ENCODE measurements at places on chromosomes 13 and 19.

- DNase-seq, result no peak
Observed at GRCh38 chr19:2540646-2541454, 64.9 kb downstream of the GADD45B start.

DNA sequence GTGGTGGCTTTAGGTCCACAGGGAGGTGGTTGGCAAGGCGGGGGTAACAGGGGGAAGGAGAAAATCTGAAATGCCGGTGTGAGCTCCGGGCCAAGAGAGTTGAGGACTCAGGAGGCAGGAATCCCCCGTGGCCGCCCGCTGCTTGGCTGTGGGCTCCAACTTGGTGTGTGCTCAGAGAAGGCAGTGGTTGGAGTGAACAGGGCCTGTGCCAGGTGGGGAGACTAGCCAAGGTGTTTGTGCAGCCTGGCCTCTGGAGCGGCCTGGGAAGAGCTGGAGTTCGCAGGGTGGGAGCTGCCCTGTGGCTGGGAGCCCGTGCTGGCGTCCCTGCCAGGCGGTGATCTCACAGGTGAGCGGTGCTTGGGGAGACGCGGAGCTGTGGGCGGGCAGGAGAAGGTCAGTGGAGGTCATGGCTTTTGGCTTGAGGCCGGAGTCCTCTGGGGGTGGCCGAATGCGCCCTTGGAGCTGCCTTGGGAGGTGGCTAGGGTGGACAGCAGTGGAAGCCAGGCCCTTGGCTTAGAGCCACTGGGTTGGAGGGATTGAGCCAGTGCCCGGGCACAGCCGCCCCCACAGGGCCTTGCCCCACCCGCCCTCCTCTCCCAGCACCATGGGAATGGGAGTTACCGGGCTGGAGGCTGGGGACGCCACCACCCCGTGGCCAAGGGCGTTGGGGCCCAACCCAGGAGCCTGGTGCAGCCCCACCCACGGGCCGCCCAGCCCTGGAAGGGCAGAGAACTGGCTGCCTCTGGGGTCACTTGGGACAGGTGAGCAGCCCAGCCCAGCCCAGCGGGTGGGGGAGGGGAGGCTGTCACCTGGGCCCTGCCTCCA, 7.1 kb upstream of the CIRBP start:
- no peak for DNase-seq

DNA sequence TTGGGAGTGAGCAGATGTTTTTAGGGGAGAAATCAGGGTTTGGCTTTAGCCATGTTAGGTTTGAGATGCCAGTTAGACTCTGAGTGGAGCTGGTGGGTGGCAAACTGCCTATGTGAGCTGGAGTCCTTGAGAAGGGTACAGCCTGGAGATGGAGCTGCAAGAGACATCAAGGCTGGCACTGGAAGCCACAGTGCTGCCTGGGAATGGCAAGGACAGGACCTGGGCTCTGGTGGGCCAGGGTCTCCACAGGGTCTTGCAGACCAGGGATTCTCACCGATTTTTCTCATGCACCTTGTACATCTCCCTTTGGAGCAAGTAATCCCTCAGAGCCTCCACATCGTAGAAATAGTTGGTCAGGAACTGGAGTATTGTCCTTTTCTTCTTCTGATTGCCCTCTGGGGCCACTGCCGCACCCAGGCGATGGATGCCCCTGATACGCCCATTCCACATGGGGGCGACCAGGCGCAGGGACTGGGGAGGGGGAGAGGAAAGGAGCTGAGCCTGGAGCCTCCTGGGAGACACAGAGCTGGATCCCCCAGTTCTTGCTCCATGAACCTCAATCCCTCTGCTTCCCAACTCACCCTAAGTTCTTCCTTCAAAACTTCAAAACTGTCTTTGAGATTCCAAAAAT, 1.7 kb downstream of the DMAC2 start:
- DNase-seq, result no peak

- DNase-seq, result no peak
Observed at GRCh38 chr19:53333066-53333462, 485 bp upstream of the ZNF845 start.

DNA sequence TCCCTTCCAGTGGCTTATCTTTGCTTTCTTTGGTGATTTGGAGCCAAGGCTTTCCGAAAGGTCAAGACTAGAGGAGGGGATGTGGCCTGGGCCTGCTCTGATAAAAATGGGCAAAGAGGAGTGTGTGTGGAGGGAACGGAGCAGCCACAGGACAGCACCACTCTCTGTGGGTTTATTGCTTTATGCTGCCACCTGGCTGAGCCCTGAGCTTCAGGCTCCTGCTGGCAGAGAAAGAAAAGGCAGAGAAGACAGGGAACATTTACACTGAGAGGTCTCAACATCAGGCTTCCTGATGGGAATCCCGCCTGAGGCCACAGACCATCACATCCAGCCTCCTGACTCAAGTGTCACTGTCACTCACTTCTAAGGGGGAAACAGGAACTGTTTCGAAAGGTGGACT, 9.2 kb upstream of the GSX1 start:
- DNase-seq, result no peak

DNA sequence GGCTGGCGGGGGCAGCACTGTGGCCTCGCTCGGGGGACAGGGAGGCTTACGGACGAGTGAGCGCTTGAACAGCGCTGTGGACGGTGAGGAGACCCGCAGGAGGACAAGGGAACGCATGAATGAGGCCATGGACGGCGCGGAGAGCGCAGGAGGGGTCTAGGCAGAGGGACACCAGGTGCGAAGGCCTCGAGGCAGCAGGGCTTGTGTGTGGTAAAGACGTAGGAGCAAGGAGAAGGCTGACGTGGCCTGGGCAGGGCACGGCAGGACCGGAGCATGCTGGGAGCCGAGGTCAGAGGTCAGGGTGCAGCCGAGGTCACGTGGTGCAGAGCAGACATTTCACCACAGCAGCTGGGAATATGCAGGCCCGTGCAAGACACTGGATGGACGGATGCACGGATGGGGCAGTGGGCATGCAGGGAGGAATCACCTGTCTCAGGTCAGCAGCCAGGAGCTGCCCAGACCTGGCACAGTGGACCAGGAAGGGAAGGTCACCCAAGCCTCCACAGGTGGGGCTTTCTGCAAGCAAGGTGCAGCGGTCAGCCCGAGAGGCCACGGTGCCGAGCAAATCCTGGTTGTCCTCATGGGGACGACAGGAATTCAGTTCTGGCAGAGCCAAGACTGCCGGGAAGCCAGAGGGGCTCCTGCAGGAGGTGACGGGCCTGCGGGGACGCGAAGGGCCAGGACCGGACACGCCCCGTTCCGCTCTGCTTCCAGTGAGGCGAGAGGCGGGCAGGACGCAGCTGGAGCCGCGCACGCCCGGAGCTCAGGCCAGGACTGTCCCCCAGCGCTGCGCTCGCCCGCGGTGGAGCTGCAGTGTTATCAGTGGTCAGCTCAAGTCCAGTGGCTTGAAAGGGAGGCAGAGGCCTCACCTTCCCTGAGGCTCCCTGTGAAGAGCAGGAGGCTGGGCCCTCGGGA, 72.2 kb downstream of the RASA3 start:
- DNase-seq, result no peak

GRCh38 chr13:102333320-102334198, 68.3 kb downstream of the FGF14 start:
- DNase-seq, result no peak

Measured in NCI-H2081 treated with DMSO at 0.1 percent for 48 hours (cell line).